ENCODE measurements at places on chromosomes 1 and 21.

DNA sequence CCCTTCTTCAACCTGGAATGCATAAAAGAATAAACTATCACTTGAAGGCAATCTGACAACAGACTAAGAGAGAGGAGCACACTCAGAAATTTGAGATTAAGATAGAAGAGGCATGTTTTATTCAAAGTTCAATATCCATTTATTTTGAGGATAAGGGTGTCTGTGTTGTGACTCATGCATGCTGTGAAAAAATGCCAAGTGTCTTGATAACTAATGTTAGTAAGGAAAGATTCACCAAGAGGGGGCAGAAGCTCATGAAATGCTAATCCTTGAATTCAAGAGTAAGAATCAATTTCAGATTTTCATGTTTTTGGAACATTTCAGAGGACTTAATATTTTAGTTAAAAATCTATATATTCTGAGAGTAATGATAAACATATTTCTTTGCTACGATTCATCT lies 94.0 kb downstream of the IFI44 start:
- no peak for DNase-seq

GRCh38 chr1:119294199-119294598 lies 74.4 kb upstream of the HAO2 start:
- DNase-seq = no peak

- DNase-seq = no peak
These were observed 21.3 kb downstream of the TMCC2 start for GRCh38 chr1:205248793-205249601.

DNA sequence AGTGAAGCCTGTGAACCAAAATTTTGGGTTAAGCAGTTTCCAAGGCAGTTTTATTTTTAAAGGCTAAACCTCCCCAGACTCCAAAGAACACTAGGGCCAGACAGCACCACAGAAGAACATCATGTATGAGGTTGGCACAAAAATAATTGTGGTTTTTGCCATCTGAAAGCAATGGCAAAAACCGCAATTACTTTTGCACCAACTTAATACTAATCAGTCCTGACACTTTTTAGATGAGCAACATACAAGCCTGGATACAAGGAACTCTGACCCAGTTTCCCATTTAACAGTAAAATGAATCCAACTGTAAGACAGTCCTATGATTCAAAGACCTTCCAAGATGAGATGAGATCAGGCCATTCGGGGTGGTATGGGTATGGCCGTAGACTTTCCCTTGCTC lies 46.8 kb downstream of the CNIH3 start:
- no peak for DNase-seq

- no peak for DNase-seq
These were observed 50.0 kb downstream of the PTPRU start for GRCh38 chr1:29286194-29286767.

GRCh38 chr1:82390627-82391026 lies 589.9 kb downstream of the ADGRL2 start:
- DNase-seq = no peak

DNA sequence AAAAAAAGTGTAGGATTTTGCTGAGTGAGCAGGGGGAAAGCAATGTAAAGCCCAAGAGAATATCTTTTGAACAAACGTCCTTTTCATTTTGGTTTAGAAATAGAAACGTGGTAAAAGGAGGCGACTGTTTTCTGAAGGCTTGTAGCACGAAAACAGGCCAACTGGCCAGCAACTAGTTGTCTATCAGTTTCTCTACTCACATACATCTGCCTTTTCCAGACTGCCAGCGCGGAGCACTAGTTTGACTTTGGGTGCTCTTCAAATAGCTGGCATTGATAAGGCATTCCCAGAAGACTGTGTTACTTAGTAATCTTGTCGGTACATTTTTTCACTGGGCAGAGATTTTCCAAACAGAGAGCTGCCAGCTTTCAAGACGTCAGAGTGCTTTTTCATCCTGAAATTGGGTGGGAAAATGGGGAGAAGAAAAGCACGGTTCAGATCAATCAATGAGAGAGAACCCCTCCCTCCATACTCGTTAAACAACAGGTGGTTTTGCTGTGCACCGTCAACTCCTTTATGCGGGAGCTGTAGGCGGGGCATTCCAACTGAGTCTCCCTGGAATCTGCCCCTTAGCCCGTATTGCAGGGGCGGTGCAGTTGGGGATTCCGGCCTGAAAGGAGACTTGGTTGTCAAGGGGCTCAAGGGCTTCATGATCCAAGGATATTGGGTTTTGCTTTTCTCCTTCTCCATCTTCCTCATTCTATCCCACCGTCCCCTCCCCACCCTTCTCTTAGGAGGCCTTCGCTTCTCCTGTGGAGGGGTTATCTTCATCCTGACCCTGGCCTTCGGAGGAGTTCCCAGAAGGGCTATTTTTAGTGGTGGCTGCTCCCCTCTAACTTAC lies 884 bp upstream of the LRRC8C start:
- no peak for DNase-seq

DNA sequence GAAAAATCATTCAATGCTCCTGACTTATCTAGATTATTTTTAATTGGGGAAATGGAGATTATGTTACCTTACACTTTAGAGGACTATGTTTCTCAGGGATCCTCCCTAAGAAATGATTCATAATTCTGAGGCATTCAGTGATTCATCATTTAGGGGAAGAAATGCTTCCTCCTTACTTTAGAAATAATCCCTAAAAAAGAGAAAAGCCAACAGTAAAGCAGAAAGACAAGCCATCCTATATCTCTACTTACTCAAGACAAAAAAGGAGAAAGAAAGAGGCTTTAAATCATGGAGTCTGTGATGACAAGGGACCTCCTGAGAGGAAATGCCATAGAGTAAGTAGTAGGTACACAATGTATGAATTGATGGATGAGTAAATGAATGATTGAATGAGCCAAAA lies 137.0 kb downstream of the BRINP2 start:
- no peak for DNase-seq

DNA sequence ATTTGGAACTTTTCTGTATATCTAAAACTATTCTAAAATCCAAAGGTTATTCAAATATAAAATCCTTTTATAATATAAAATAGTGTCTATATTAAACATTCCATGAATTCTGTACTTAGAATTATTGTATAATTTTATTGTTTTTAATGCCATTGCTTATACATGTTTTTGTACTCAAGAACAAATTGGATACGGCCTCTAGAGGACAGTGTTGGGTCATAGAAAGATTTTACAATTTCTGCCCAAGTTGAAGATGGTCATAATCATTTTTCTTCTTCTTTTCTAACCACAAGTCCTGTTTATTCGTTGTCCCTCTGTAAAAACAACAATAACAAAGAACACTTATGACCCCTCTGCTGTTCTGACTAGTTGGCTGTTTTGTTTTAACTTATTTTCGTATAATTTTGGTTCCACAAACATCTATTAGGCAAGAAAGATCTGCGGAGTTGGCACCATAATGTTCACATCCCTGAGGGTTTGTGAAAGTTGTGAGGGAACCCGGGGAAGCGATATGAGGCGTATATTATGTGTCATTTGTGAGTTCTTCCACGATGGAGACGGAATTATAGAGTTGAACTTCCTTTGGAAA lies 75.7 kb upstream of the KIF26B start:
- no peak for DNase-seq

DNA sequence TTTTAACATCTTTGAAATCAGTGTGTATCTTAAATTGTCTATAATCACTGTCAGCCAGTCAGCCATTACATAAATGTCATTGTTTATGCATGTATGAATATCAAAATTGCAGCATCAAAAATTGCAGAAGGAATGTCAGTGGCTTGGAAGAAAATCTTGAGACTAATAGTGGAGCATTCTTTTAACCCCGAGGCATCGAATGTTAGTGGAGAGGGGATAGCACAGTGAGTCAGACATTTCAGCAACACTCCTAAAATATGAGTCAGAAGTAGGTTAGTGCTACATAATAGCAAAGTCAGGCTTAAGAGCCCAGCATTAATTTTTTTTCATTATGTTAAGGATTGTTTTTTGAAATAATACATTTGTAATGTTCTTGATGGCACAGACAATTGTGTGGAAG lies 45.5 kb downstream of the SNRPE start:
- no peak for DNase-seq

DNA sequence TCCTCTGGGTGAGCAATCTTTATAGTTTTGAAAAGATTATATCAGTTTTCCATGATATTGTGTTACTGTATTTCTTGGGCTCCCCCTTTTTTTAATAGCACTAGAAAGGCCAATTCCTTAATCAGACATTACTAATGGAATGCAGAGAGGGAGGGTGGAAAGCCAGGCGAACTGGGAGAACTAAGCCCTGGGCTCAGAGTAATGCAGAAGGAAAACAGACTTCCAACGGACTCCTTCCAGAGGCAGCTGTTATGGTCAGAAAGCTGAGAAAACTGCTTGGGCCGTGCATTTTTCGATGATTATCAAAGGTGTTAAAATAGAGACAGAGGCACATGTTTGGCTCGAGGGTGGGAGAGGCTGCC lies 206.3 kb downstream of the FOXD2 start:
- DNase-seq = peak; percentile 78

- DNase-seq = peak; percentile 12
These were observed 31.1 kb upstream of the MTF1 start for GRCh38 chr1:37890378-37891014.

- no peak for DNase-seq
These were observed 142.1 kb upstream of the IVNS1ABP start for GRCh38 chr1:185459141-185459540.

GRCh38 chr1:236416165-236416564 lies 22.1 kb downstream of the EDARADD start:
- DNase-seq = no peak

DNA sequence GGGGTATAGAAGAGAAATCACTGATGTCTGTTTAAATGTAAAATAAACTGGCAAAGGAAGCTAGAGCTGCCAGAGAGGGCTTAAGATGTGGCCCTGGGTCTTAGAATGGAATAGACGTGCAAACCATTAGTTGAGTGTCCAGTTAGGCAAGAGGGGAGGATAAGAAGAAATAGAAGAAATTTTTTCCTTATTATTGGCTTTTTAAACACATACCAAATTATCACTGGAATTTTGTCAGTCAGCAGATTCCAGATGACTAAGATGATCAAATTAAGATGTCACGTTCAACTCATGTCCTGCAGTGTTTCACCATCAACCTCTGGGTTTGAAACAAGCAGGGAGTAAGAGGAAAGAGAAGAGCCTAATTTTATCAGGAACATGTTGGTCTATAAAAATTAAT lies 71.6 kb upstream of the C1orf21 start:
- DNase-seq = no peak

DNA sequence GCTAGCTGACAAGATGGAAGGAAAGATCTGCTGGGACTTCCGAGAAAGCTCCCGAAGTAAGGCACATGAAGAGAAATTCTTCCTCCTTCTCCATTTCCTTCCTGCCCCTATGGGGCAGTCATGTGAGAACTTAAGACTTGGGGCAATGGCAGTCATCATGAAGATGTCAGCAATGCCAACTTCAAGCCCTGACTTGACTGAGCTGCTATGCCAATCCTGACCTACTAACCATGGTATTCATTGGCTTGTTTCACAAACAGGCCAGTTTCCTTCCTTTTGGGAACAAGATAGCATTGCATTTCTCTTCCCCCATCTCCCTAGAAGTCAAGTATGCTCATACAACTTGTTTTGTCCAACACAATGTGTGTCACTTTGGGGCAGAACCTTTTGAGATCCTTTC lies 25.5 kb downstream of the GRIK1 start:
- DNase-seq = no peak

DNA sequence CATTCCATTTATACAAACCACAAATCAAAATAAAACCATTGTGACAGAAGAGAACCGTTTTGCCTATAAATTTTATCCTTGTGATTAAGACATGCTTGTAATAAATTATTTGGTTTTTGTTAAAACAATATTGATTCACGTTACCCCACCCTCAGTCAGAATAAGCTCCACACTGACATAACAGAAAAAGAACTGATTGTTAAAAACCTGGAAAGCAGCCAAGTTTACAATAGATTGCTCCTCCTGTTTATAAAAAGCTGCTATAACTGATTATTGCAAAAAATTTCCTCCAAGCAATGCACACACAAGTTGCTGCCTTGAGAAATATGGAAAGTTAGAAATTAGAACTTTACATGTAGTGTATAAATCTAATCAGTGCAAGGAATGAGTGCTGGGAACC lies 263.5 kb downstream of the SETD4 start:
- no peak for DNase-seq

DNA sequence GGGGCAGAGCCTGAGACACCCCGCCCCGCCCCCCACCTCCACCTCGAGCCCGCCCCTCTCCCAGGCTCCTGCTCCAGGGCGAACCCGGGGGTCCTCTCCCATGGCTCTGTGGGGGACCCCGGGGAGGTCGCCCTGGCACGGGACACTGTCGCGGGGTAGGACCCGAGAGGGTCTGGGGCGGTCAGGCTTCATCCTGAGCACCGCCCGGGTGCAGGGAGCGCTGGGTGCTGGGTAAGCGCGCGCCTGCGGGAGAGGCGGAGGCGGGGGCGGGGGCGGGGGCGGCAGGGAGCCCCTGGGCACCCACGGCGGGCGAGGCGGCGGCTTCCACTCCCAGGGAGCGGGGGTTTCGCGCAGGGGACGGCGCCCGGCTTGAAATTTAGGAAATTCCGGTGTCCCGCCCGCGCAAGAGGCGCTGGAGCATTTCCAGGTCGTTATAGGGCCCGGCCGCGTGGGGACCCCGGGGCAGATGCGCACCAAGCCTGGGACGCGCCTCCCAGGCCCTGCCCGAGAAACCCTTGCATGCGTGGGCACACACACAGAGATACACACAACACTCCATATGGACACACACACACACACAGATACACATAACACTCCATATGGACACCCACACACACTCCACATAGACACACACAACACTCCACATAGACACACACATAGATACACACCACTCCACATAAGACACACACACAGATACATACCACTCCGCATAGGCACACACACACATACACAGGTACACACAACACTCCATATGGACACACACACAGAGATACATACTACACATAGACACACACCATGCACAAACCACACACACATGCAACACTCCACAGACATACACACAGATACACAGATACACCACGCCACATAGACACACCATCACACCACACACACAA lies 48.7 kb upstream of the SLC19A1 start:
- DNase-seq = no peak

DNA sequence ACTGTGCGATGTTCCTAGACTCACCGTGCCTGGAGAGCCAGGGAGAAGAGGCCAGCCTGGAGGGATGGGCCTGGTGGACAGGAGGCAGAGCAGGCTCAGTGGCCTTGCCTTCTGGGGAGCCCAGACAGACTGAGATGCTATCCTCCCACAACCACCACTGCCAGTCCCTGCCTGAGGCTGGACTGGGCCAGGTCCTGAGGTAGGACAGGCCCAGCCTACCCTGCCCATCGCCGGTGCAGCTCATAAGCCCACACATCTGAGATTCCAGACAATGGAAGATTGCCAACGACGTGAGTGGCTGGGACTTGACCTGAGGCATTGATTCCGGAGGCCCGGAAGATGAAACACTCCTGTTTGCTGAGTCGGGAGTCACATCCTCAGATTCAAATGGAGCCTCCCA lies 5.8 kb downstream of the CLEC20A start:
- no peak for DNase-seq

DNA sequence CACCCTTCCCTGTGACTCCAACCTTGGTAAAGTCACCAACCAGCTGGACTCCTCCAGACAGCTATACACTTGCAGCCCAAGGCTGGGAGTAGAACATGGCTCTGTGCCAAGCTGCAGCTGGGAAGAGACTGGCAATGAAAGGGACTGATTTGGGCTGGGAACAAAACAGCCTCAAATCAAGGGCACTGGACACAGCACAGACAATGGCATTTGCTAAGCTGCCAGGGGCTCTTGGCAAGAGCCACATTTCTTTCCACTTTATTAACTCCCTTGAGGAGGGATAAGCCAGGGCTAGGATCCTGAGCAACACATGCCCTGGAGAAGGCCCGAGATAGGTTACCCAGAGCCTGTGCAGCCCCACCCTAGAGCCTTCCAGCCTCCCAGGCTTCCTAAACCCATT lies 12.0 kb downstream of the SYT11 start:
- DNase-seq = peak; percentile 66

GRCh38 chr1:19443326-19443725 lies 42.0 kb downstream of the CAPZB start:
- peak; percentile 74 for DNase-seq
